ENCODE measurements at places on chromosomes 4 and X.

DNA sequence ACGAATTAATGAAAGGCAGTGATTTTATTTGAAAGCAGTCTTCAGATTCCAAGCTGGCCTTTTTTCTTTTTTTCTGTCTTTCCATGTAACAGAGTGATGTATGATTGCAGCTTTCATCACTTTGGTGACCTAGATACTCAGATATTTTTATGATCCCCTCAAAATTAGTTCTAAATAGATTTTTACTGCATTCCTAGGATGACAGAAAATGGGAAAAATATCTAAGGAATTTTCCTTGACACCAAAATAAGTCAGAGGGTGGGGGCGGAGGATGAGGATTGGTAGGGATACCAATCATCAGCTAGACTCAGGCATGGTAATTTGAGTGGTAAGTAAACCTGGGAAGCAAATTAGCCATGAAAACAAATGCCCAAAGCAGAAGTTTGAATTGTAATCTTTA is 11.9 kb upstream of the HMGB2 start:
- DNase-seq: peak; percentile 90

DNA sequence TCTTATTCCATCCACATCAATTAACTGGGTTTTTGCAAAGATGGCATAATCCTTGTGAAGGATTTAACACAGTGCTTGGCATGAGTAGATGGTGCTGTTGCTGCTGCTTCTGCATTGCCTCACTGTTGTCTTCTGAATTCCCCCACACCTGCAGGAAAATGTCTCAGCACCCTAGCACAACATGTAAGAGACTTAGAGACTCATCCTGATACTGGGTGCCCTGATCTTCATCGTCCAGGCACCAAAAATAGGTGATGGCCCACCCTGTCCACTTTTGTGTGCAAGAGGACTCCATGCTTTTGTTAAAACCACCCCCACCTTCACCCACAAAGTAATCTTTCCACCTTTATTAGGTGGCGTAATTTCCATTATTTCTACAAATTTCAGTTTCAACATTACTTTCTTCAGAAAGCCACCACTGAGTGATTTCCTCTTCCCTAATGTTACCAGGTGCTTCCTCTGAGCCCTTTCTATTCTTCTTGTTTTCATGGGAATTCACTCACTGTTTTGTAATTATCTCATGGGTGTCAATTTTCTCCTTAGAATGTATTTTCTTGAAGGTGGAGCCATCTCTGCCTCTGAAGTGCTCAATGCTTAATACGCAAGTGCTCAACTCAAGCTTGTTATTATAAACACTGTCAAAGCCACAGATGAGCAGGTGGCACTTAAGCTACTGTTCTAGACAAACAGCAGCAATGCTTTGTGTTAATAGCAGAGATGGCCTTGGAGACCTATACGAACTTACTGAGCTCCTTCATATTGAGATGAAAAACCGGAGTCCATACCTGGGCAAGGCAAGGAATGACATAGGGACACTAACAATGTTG is 89.5 kb downstream of the HS3ST1 start:
- no peak for DNase-seq

DNA sequence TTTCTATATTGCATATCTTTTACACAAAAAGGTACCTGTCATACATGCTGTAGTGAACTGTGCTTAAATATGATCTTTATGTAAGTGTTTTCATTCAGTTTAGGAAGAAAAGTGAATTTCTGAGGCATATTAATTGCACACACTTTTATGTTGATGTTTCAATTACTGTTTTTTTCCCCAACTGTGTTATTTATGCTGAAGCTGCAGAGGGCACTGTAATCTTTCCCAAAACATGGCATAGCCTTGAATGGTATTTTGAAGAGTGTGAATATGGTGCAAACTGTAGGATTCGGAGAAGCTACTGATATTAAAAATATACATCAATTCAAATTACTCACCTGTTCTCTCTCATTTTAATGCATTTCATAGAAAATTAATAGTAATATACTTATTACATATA is 6.0 kb upstream of the CENPE start:
- no peak for DNase-seq

GRCh38 chr4:127015667-127016117 is 617.1 kb upstream of the INTU start:
- DNase-seq: no peak

DNA sequence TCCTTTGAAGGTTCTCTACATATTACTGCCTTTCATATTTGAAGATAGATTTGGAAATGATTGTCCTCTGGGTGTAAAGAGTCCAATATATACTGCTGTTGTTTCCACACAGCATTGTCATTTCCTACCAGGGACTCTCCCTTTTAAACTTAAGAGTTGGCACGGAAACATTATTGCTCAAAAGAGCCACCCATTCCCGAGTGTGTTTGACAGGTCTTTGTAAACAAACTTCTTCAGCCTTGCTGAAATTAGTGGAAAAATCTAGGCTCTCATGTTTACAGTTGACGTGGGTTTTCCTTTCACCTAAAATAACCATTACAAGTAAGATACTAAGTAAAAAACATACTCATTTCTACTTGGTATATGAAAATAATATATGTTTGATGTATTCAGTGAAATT is 111.4 kb upstream of the LIMCH1 start:
- no peak for DNase-seq

DNA sequence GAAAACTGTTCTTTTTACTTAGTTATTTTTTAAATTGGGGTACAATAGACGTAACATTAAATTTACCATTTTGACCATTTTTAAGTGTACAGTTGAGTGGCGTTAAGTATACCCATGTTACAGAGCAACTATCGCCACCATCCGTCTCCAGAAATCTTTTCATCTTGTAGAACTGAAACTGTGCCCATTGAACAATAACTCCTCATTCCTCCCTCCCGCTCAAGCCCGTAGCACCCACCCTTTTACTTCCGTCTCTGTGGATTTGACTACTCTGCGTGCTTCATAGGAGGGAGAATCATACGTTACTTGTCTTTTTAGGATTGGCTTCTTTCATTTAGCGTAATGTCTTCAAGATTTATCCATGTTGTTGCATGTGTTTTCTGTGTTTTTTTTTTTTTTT is 55.3 kb downstream of the TMEM131L start:
- DNase-seq: no peak

GRCh38 chrX:119758731-119759247 is 401 bp downstream of the SOWAHD start:
- no peak for DNase-seq
